ENCODE measurements at places on chromosomes 5 and 9. TPM values are rescaled to one million over a fixed set of nuclear protein-coding genes. Genes with fewer than 3 reads are reported as not detected.

DNA sequence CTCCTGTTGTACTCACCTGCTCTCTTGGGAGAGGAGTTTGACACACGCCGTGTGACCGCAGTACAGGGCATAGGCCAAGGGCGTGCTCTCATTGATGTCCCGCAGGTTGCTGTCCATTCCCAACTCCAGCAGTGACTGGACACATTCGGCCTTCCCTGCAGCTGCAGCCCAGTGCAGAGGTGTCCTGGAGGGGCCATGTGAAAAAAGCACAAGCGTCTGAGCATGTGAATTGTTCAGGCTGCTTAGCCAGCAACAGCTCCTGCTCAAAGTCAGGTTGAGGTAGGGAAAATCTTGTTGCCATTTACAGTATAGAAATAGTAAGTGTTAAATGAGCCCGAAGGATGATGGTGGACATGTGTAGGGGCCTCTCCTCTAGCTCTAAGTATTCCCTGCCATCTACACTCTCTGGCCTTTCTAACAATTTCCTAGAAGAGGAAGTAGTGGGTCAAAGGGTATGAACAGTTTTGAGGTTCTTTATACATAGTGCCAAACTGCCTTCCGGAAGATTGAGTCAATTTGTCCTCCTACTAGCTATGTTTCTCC, 116.5 kb downstream of the ANKRD55 start:
- no peak for DNase-seq

- DNase-seq = no peak
These were observed 571.1 kb upstream of the ZNF608 start for GRCh38 chr5:125317536-125317995.

- DNase-seq = no peak
These were observed 66.5 kb downstream of the EPB41L4B start for GRCh38 chr9:109254317-109254716.

- DNase-seq = no peak
These were observed 9.9 kb downstream of the NR2F1 start for GRCh38 chr5:93592883-93593282.

The TRPM3 gene
- polyA plus RNA-seq = 12.4 TPM

The C5orf47 gene
- 0.12 TPM for polyA plus RNA-seq

The NCBP1 gene
- 49.8 TPM for polyA plus RNA-seq

The LCN9 gene
- polyA plus RNA-seq = not detected

The UGT3A1 gene
- polyA plus RNA-seq = 162 TPM

The RASGRF2 gene
- polyA plus RNA-seq = 2.4 TPM

Data from renal cortex interstitium (tissue), 15 donors.